Anterior cingulate cortex (tissue), 58 donors: ENCODE measurements at places on chromosomes 7 and 10.

- DNase-seq, result no peak
Observed at GRCh38 chr10:133309720-133310398, 1.1 kb downstream of the ZNF511 start.

GRCh38 chr10:31754803-31755624 lies 173.6 kb downstream of the ARHGAP12 start:
- no peak for DNase-seq

- DNase-seq, result no peak
Observed at GRCh38 chr7:28269700-28270361, 89.2 kb upstream of the JAZF1 start.

DNA sequence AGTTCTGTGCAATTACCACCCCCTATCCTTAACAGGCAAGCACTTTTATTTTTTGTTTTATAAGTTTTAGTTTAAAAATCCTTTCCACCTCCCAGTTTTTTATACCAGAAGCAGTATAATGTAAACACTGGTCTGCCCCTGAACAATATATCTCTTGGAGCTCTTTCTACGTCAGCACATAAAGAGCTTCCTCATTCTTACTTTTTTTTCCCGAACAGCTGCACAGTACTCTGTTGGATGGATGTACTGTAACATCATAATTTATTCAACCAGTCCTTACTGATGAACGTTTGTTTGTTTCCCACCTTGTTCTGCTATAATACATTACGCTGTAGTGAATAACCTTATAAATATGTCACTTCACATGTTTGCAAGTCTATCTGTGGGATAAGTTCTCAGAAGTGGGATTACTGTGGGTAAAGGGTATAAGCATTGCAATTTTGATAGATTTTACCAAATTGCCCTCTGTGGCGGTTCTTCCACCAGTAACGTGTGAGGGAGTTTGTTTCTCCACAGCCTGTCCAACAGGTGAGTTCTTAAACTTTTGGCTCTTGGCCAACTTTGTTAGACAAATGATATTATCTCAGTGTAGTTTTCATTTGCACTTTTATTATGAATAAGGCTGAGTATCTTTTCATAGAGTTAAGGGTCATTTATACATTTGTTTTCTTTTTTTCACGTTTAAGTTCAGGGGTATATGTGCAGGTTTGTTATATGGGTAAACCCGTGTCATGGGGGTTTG lies 32.8 kb downstream of the ADRA2A start:
- no peak for DNase-seq

DNA sequence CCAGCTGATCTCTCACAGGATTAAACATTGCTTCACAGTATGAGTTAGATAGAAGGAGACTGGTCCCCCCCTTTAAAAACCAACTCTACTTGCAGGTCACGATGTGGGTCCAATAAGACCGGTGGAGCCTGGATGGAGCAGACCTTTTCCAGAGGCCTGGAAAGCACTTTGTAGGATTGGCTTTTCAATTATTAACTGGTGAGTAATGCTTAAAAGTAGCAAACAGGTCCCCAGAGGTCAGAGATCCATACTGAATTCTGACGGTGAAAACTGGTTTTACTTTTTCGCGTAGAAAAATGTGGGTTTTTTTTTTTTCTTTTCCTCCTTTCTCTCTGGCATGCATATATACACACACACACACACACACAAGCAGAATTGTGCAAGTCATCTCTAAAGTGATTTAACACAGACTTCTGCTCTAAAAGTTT lies 74.9 kb upstream of the OGDHL start:
- DNase-seq, result no peak

GRCh38 chr10:16843252-16843870 lies 26.1 kb upstream of the RSU1 start:
- DNase-seq, result no peak
